NCI-H146 (cell line): ENCODE measurements at places on chromosomes 6 and 20.

GRCh38 chr20:59825944-59826759, 107.3 kb downstream of the SYCP2 start:
- peak; percentile 94 for DNase-seq

DNA sequence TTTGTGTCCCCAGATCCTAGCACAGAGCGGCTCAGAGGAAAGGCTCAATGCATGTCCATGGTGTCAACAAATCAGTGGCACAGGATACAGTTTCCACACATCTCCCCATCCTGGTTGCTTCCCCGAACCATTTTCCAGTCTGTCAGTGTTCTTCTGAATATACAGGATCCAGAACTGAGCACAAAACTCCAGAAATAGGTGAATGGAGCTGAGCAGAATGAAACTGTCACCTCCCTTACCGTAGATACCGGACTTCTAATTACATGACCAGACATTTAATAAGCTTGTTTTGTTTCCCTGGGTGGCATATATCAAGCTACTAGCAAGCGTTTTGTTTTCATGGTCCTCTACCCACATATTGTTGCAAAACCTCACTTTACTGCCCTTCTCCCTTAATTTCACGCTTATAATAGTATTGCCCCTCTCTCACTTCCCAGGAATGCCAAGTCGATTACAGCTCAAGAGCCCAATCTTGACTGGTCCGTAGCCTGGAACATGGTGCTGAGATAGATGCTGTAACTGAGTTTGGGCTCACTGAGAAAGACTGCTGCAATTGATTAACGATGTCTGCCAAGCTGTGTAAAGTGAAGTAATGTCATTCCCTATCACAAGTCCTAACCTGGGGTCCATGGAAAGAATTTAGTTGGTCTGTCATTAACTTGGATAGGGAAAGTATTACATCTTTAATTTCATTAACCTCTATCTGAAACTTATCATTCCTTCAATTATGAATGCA, 12.0 kb upstream of the SCRT2 start:
- no peak for DNase-seq

DNA sequence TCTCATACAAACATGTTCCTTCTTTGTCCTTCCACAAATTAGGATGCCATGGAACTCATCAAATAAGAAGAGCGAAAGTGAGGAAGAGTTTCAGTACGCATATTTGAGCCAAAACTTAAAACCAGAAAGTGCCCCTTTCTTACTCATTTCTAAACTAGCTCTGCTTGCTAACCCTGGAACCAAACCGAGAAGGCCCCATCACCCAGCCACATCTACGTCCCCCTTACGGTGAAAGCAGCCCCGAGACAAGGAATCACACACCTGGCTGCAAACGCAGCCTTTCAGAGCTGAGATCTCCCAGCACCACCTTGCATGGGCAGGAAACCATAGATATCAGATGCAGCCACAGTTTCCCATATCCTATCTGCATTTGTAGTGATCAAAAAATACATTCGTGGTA, 28.5 kb downstream of the TRERF1 start:
- DNase-seq = no peak

- DNase-seq = no peak
Measured at GRCh38 chr6:12369781-12370262, 79.7 kb downstream of the EDN1 start.

GRCh38 chr6:12014027-12014872, 2.1 kb downstream of the HIVEP1 start:
- no peak for DNase-seq

- no peak for DNase-seq
Measured at GRCh38 chr6:120614723-120615122, 719.6 kb downstream of the TBC1D32 start.

GRCh38 chr6:25862199-25862598, 11.8 kb downstream of the SLC17A3 start:
- no peak for DNase-seq

DNA sequence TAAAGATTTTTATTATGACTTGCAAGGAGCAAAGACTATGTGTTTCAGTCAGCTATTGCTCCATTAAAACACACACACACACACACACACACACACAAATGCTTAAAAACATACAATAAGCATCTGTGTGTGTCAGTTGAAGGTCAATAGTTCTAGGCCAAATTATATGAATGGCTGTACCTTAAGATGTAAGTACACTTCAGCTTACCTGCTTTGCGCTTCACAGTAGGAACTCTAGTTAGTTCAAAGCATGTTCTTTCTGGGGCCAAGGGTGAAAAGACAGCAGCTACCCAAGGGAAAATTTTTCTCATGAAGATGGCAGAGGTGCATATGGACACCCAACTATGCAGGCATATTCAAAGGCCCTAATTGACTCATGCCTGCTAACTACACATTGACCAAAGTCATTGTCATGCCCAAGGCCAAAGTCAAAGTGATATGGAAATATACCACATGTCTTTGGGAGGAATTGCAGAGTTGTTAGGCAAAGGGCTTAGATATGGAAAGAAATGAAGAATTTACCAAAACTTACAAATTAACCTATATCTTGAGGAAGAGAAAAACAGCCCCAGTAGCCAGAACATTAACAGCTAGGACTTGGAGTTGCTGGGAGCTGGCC, 61.9 kb upstream of the BTN3A2 start:
- DNase-seq = no peak

DNA sequence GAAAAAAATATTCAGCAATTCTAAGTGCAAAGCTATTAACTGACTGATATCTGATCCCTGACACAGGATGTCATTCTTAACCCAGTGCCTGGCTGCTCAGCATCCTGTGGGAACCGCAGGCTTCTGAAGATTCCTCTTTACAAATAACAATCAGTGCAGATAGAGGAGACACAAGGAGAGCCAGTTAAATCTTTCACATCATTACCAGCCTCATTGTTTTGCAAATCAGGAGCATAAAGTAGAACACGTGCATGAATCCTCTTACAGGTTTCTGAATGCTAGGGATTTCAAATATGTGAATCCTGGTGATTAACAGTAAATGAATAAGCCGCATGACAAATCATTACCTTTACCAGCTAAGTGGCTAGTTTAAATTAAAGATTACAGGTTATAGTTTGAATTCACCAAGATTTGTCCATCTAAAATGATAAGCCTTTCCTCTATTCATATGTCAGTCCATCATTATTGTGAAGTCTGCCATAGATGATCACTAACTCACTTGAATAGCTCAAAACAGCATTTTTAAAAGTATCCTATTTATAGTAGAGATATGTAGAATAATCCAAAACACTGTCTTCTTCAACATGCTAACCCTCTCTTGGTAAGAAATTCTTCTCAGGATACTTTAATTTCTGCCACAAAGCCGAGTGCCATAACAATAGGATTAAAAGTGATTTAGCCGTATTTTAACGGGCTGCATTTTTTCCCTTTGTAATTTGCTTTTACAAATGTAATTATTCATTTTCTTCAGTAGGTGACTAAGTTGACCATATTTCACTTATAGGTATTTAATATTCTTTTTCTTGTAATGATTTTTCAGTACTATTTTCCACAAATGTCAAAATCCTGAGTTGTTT, 367.3 kb upstream of the EPHA7 start:
- DNase-seq = peak; percentile 33

- no peak for DNase-seq
Measured at GRCh38 chr6:107744927-107745326, 79.2 kb downstream of the SCML4 start.

DNA sequence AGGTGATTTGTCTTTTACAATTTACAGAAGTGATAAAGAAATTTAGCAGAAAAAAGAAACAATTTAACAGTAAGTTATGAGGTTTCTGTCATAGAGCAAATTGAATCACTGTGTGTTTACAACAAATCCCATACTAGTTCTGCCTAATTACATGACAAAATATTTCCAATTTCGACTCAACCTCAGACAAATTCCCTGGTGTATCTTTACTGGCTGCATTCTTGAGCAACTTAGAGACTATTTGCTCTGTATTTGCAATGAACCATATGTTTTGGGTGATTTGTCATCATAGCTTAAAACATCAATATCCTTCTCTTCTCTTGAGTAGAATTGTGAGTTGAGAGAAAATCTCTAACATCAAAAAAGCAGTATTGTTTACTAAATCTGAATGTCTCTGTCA, 128.7 kb downstream of the SIM1 start:
- DNase-seq = no peak

DNA sequence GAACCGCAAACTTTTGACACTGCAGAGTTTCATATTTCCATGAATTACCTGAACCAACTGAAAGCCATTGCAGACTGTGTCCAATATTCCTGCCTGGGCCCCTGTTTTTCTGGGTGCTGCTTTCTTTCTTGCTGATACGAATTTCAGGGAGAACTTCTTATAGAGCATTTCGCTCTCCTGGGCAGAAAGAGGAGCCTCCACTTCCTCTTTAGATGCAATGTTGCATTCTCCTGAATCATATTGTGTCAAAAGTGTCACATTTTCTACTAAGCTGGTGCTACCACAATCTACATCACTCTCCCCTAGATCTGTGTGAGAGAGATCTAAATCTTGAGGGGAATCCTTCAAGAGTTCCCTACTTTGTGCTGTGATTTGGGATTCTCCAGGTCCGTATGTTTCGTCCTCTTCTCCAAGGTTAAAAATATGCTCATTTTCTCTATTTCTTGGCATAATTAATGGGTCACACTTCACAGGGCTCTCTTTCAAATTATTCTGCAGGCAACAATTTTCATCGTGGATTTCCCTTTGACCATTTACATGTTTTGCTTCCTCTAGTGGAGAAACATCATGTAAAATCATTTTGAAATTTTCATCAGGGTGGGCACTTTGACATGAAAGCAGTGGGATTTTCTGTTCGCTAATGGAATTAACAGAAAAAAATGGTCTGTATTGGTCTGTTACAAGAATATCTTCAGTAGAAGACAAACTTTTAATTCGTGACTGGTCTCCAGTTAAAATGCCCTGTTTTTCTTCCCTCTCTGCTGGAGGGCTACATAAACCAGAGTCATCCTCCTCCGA, 102.3 kb downstream of the DST start:
- no peak for DNase-seq

- no peak for DNase-seq
Measured at GRCh38 chr20:24776755-24777271, 172.3 kb upstream of the CST7 start.

GRCh38 chr6:33610067-33610466, 11.1 kb upstream of the ITPR3 start:
- no peak for DNase-seq

- no peak for DNase-seq
Measured at GRCh38 chr20:12113468-12114371, 196.0 kb downstream of the BTBD3 start.

DNA sequence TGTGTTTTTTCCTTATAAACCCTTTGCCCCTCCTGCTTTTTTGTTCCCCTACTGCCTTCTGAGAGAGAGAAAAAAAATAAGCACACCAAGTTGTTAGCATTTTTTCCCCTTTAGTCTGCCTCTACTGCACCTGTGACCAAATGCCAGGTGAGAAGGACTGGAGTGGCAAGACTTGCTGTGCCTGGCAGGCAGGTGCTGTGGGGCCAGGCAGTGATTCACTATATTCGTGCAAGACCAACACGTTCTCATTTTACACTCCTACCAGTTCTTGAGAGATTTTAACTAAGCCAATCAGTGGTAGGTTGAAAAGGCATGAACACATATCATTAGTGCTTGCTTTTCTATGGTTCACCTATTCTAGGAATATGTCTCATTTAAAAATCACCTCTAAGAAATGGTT, 109.7 kb downstream of the FIG4 start:
- DNase-seq = no peak

- DNase-seq = peak; percentile 16
Measured at GRCh38 chr20:7305976-7306375, 538.5 kb downstream of the BMP2 start.

- DNase-seq = no peak
Measured at GRCh38 chr6:79313254-79313653, 78.8 kb upstream of the HMGN3 start.

DNA sequence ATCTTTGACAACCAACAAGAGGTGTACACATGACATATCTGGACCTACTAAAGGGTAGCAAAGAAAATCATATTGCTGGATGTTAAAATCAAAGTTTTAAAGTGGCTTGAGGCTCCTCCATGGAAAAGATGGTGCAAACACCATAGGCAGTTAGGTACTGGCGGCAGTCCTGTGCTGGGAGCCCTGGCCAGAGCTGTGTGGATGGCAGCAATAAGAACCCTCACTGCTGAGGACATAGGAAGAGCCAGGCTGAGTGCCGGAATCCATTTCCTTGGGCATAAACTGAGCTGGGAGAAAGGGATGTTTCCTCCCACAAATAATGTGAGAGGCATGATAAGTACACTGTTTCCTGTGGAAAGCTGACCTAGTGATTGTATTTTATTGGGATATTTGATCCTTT, 89.9 kb downstream of the ARID1B start:
- no peak for DNase-seq

- no peak for DNase-seq
Measured at GRCh38 chr20:12788632-12789299, 220.0 kb upstream of the SPTLC3 start.

DNA sequence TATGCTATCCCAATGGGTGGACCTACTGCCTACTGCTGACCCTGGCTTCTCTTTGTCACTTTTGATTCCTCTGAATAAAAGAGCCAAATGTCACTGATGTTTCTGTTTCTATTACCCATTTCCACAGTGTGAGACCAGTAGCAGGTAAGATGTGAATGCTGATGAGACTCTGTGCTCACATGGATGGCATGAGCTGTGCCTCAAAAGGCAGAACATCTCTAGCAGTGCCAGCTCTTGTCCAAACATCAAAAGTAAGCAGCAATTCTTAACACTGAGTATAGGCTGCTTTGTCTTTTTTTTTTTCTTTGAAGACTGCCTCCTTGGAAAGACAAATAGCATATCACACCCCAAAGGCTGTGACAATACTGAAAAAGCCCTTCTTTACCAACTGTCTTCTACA, 459.2 kb upstream of the RUNX2 start:
- DNase-seq = no peak

DNA sequence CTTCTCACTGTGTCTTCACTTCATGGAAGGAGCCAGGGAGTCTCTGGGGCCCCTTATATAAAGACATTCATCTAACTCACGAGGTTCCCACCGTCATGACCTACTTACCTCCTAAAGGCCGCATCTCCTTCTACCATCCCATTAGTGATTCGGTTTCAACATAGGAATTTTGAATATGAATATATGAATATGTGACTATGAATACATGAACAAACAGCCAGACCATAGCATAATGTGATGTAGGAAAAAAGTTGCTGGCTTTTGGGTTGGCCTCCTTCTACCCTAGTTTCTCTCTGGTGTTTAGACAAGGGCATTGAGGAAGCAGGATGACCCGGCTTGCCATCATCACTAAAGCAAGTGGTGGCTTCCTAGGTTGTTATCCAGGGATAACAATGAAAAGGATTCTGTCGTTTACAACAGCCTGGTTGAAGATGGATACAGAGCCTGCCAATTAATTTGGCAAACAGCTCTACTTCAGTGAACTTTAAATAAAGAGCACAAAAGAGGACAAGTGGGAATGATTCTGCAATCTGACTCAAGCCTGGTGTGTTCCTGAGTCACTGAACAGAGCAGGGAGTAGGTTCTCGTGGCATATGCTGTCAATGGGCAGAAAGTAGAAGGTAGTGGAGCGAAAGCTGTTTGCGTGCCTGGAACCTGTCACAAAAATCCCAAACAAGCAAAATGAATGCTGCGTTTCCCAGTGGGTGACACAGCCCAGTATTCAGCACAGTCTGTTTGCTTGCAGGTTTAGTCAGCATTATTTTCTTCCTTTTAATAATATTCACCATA, 44.0 kb upstream of the DOK5 start:
- no peak for DNase-seq
